Amniotic stem cell (primary cell): ENCODE measurements at places on chromosomes 3 and 15.

GRCh38 chr3:105277656-105278055, 89.1 kb upstream of the ALCAM start:
- no peak for DNase-seq

GRCh38 chr15:89381888-89382686, 47.5 kb upstream of the POLG start:
- DNase-seq = no peak

DNA sequence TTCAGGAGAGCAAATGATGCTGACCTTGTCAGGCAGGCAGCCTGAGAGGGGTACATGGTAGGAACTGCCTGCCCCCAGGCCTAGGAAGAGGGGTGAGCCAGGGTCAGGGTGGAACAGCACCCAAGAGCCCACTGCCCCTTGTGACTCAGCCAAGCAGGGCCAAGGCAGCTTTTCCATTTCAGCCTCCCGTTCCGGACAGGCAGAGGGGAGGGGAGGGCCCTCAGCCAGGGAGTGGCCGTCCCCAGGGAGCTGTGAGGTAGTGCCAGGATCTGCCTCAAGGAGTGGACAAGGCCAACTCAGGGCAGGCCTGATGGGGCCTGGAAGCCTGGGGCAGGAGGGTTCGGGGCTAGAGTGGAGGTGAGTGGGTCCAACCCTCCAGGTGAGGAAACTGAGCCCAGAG, 5.1 kb upstream of the ANKRD63 start:
- no peak for DNase-seq

- no peak for DNase-seq
Observed at GRCh38 chr3:28349469-28350000, 911 bp upstream of the AZI2 start.

DNA sequence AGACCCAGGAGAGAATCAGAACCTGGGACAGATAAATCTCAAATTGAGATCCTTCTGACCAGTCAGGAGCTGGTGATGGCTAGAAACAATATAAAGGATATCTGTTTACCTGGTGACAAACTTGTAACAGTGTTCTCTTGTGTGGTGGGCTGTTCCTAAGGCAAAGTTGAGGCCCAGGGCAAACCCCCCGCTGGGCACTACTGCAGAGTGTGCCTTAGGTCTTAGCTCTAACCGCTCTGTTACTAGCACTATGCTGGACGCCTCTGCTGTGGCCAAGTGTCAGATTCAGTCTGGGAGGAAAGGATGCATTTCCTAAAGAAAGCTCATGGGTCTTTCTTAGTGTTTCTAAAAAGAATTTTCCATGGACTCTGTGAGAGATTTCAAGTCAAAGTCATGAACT, 146.5 kb upstream of the MEIS2 start:
- DNase-seq = no peak

- no peak for DNase-seq
Observed at GRCh38 chr3:34218706-34219385, 420.4 kb downstream of the PDCD6IP start.

- no peak for DNase-seq
Observed at GRCh38 chr3:8737301-8737700, 3.7 kb downstream of the CAV3 start.

- DNase-seq = peak; percentile 32
Observed at GRCh38 chr15:38041576-38041975, 107.1 kb downstream of the TMCO5A start.
